ENCODE measurements at places on chromosomes 2 and 18.

- peak; percentile 16 for DNase-seq
These were observed 13.0 kb downstream of the L3MBTL4 start for GRCh38 chr18:6401687-6402086.

DNA sequence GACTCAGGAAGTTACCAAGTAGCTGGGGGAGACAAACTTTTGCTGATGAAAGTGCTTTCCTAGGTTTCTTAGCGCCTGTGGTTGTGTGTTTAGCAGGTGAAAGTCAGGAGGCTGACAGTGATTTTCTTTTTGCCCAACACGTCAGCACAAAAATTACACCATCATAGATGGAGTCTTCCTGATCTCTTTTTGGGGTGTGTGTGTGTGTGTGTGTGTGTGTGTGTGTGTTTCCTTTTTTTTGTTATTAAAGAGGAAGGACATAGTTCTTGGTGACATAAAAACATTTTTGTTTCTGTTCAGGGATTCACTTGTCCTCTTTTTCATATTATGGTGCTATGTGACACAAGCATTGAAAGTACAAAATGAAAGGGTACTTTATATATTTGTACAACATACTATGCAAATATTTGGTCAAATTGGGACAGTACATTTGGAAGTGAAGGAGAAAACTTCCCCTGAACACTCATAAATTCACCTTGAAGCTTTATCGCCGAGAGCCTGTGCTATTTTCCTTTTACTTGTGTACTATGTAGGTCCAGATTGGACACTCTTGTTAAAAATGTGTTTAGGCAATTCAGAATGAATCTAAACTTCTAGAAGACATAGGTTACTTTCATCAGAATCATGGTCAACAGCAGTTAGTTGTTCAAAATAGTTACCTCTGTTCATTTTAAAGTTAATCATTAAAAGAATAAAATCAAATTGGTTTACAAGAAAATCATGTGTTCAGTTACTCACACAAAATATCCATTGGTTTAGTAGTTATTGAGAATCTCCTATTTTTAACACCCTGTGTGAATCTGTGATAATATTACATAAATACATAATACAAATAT lies 491.9 kb downstream of the IRS1 start:
- no peak for DNase-seq

DNA sequence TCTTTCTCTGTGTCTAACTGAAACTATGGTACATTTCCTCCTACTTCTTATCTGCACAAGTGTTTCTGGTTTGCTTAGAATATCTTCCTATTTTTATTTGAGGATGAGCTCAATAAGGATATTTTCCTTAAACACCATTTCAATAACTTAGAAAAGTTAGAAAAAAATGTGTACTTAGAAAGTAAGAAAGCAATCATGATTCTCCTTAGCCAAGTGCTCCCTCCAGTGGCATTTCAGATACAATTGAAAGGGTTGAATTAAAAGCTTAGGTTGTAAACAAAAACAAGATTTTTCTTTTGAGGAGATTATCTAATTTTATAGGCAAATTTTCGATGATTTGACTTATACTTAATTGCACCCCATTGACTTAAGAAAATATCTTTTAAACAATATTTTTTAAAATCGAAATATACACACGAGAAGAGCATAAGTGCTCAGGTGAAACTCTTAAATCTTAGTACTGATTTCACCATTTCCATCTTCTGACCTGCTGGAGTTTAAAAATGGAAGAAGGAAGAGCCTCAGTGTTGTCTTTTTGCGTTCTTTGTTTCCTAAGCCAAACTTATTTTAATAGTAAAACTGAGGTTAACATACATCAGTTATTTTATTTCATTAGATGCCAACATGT lies 26.9 kb downstream of the C18orf63 start:
- peak; percentile 35 for DNase-seq

DNA sequence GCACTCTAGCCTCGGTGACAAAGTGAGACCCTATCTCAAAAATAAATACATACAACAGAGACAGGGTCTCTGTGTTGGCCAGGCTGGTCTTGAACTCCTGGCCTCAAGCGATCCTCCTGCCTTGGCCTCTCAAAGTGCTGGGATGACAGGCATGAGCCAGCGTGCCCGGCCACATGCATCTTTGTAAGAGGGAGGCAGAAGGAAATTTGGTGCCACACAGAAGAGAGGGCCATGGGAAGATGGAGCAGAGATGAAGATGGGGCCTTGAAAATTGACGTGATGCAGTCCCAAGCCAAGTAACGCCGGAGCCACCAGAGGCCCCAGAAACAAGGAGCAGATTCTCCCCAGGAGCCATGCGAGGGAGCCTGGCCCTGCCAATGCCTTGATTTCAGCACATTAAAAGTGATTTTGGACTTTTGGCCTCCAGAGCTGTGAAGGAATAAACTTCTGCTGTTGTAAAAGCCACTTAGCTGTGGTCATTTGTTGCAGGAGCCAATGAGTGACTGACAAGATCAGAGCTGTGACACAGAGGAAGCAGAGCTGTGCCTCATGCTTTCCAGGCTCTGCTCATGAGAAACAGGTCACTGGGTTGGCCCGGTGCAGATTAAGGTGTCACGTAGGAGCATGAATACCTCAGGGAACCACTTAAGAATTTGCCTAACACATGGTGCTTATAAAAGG lies 2.7 kb upstream of the SLC66A2 start:
- no peak for DNase-seq

- peak; percentile 85 for DNase-seq
These were observed 114.6 kb downstream of the VIT start for GRCh38 chr2:36811071-36811470.

DNA sequence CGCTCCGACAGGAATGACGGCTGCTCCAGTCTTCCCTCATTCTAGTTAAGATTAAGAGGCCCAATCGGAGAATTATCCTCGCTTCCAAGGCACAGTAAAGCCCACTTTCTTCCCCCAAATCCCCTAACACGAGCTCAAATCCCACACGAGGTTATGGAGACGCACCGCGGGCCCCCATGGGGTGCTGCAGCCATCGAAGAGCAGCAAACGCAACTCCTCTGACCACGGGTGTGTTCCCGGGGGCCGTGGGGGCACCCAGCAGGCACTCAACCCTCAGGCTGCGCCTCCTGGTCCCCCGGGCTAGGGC lies 446 bp downstream of the COPS9 start:
- DNase-seq = no peak
